NCI-H2029 (cell line): ENCODE measurements at places on chromosomes 2 and 18.

DNA sequence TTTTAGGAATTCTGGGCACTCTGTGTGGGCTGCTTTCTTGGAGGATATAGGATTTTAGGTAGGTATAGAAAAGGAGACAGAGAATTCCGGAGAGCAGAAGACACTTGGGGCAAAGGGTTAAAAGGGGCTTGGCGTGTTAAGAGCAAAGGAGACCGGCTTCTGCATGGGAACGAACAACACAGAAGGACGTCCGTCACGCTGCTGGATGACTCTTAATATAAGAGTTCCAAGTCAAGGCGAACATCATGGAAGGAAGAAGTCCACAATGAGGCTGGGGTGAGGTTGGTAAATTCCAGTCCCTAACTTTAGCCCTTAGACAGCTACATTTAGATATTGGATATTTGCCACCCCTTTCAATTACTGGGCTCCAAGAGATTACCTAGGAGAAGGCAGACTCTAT is 15.9 kb upstream of the SLC20A1 start:
- no peak for DNase-seq

DNA sequence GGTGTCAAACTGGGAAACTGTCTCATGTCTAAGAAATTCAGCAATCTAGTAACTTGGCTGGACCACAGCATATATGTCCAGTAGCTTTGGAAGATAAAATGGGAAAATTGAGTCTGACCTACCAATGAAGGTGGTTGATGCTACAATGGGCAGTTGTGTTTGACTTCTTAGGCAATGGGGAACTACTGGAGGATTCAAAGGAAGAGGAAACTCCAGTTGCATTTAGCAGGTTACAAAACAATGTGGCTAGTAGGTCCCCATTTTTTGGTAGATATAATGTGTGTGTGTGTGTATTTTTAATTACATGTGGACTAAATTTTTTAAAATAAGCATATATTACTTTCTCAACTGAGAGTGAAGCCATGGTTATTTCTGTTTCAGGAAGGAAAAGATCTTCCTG is 427.7 kb downstream of the NBAS start:
- no peak for DNase-seq

DNA sequence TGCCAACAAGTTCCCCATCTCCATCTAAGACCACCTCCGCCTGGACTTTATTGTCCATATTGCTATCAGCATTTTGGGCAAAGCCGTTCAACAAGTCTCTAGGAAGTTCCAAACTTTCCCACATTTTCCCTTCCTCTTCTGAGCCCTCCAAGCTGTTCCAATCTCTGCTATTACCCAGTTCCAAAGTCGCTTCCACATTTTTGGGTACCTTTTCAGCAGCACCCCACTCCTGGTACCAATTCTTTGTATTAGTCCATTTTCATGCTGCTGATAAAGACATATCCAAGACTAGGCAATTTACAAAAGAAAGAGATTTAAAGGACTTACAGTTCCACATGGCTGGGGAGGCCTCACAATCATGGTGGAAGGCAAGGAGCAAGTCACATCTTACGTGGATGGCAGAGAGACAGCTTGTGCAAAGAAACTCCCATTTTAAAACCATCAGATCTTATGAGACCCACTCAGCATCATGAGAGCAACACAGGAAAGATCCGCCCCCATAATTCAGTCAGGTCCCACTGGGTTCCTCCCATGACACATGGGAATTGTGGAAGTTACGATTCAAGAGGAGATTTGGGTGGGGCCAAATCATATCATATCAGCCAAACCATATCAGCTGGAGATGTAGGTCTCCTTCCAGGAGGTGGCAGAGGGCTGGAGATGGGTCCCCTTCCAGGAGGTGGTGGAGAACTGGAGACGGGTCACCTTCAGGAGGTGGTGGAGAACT is 19.8 kb upstream of the TXNDC2 start:
- DNase-seq = no peak

GRCh38 chr2:16588565-16588964 is 77.1 kb downstream of the CYRIA start:
- no peak for DNase-seq

GRCh38 chr2:12824778-12825379 is 108.1 kb downstream of the TRIB2 start:
- DNase-seq = no peak

GRCh38 chr2:42031281-42032223 is 16.3 kb upstream of the PKDCC start:
- DNase-seq = no peak
